ENCODE measurements at places on chromosomes 7 and 10.

DNA sequence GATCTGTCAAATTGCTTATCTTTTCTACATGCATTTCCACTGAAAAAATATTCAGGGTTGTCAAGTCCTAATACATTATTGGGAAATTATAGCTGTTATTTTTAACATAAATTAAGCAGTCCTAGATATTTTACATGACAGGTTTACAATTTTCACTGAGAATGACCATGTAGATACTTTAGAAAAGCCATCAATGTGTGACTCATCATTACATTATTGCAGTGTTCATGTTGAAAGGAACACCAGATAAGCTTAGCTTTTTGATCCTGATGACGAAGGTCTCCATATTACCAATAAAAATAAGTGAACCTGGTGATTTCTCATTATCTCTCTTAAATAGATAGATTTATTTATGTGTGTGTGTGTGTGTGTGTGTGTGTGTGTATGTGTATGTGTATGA, 529.5 kb upstream of the PCDH15 start:
- DNase-seq: no peak

DNA sequence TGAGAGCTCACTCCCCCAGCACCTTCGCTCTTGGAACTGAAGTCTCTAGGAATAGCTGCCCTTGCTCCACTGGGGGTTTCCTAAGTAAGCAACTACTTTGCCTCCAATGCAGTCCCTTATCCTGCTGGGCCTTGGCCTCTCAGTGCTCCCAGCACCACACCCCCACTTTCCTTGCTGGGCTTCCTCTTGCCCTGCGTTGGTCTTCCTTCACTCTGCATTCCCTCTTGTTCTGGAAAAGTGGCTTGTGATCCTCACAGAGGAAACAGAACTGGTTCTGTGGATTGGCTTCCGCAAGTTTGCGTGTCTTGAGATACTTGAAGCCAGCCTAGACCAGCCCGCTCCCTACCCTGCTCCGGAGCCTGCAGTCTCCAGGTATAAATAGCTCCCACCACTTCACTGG, 6.4 kb downstream of the NKX2-3 start:
- no peak for DNase-seq

DNA sequence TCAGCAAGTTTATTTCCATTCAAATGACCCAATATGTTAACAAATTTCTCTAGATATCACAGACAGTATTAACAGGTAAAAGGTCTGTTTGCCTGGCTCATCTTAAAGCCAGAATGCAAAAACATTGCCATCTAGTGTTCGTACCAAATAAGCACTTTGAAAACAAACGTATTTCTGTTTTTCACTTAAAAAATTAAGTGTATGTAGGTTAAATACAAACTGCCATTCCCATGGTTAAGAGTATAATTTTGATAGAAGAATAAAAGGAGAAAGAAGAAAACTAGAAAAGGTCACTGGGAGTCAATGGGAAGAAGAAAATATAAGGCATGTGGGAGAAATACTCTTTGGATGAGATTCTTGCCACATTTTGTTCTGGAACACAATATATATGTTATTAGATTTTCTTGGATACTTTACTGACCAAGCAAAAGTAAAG, 51.0 kb downstream of the ORC5 start:
- DNase-seq: no peak

DNA sequence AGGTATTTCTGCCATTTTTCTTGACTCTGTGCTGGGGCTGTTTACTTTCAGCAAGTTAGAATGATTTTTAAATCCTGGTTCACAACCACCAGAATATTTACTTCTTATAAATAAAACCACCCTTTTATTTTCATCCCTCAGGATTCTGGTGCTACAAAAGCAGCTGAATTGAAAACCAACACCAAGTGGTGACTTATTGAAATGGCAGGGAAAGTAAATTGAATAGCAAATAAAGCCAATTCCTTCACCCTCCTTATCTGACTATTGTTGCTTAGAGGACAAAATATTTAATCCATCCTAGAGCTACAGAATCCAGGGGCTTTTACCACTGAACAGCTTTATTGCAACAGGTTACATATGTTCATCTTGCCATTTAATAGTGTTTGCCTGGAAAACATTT, 828.6 kb upstream of the GHITM start:
- no peak for DNase-seq

DNA sequence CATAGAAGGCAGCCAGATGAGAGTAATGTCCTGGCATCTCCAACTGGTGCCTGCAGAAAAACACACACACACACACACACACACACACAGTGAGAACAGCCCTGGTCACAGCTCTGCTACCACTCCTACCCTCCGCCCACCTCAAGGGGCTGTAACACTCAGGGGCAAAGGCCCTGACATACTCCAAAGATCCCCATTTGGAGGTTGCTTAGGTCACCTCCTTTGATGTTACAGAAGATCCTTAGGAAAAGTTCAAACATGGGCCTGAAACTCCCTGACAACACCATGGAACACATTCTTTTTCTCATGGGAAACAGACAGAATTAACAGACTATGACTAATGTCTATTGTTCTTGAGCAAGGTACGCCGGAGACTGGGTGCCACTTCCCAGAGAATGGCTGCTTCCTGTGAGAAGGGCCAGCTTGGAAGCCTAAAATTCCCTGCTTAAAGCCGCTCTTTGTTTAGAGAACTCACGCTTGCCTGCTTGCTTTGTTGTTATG, 27.7 kb downstream of the DENND11 start:
- DNase-seq: no peak

DNA sequence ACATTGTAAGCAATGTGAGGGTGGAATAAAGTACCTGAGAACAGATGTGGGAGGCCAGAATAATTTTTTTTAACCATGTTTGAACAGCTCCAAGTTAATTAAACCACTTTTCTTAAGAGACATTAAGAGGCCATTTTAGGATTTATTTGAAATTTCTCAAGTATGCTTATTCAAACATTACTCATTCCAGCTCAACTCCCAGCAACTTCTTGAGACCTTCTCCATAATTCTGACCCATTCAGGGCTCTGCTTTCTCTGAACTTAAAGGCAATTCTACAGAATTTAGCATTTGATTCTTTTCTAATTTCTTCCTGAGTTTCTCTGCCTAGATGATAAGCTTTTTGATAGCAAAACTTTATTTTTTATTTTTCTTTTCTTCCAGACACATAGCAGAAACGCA, 314.5 kb downstream of the CAMK1D start:
- DNase-seq: no peak

- no peak for DNase-seq
Measured at GRCh38 chr7:108404509-108405420, 51.5 kb downstream of the NRCAM start.

GRCh38 chr10:96719850-96720421, 378 bp downstream of the PIK3AP1 start:
- DNase-seq: no peak

GRCh38 chr10:46549171-46550075, 7.0 kb downstream of the GPRIN2 start:
- no peak for DNase-seq

DNA sequence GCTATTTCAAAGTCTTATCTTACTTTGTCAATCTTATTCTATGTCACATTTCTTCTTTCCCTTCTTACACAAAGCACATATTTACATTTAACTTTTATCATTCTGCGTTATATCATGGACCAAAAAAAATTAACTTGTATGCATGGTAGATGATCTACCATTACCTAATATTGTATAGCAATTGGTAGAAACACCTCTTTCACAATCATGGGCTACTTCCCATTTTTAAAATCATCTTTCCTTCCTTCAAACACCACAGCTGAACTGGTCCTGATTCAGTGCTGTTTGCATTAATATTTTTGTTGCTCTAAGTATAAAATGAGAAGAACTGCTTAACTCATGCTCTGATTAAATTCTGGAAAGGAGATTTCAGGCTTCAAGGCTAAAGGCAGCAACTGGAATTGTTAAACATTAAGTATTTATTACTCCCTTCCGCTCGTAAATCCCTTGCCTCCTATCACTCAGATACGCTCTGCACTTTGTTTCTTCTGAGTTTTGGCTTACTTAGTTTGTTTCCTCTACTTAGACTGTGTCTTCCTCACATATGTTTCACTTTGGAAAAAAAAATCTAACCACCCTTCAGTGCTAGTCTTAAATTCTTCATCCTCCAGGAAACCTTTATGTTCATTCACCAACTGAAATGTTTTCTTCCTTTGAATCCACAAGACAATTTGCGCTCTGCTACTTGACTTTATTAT, 901.4 kb downstream of the PCDH15 start:
- DNase-seq: no peak
